Activated naive CD4-positive, alpha-beta T cell treated with Interleukin-2 at 50 U/mL for 16 hours (primary cell): ENCODE measurements at places on chromosomes 11 and 22.

DNA sequence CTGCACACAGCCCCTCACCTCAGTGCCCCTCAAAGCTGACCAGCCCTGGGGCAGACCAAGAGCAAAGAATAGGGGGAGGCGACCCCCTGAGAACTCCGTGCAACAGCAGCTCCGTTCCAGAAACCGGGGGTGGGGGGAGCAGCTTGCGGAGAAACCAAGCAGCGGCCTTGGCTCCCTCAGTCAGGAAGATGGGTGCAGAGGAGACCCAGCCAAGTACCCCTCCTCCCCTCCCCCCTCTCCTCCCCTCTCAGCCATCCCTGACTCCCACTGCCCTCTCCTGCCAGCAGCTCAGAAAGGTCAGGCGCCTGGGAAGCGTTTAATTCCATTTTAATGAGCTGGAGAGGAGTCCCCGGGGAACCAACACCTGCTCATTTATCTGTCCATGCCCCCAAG, 78.9 kb downstream of the PDE2A start:
- DNase-seq = no peak

GRCh38 chr11:279040-279965, 1.1 kb downstream of the NLRP6 start:
- no peak for DNase-seq

GRCh38 chr11:39345834-39346442, 2113.5 kb downstream of the LRRC4C start:
- no peak for DNase-seq

DNA sequence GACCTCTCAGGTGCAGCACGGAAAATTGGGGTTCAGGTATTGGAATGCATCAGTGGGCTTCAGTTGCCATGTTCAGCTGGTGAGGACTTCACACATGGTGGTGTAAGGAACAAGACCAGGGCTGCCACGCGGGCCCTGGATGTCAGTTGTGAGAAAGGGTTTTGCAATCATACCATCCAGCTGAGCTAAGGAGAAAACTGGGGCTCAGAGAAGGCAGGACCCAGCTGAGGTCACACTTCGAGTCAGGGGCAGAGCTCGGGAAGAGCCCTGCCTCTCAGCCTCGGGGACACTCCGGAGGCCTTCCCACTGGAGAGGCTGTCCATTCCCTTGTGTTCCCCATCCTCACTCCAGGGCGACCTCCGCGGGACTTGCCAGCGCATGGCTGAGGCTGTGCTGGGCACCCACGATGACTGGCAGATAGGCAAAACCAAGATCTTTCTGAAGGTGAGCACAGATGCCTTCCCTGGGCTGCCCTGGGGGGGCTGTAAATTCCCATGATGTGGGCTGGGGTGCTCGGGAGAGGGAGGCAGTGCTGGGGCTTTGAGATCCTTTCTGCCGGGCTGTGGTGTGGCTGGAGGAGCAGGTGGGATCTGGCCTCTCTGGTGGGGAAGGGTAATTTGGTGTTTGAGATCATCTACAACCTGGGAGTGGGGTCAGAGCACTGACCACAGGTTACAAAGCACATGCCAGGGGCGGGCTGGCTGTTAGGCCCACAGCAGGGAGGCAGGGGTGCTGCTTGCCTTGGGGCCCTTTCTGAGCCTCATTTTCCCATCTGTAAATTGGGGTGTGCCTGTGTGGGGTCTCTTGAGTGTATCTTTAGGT, 47.2 kb downstream of the MYO7A start:
- no peak for DNase-seq

DNA sequence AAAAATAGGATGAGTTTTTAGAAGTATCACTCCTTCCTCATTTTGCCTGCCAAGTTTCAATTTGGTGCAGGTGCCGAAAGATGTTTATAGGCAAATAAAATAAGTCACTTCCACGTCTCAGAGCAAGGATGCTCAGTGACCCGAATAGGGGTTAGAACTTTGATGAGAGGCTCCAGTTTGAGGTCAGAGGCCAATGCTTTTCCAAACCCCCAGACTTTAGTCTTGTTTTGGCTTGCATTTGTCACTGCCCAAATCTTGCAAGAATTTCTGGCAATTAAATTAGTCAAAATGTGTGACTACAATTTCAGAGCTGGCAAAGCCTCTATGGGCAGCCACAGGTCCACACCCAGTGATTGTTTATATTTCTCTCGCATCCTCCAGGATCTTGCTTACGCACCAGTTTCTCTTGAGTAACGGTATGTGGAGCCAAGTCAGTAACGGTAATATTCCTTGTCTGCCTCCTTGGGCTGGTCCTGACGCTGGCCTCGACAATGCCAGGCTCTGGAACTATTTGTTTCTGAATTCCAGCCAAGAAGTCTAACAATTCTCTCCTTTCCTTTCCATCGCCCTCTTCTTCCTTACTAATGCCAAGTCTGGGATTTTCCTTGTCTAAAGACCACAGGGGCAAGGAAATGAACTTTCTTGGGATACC, 9.9 kb upstream of the NUP160 start:
- DNase-seq = no peak

GRCh38 chr11:66412110-66412509, 8.7 kb upstream of the NPAS4 start:
- DNase-seq = no peak

DNA sequence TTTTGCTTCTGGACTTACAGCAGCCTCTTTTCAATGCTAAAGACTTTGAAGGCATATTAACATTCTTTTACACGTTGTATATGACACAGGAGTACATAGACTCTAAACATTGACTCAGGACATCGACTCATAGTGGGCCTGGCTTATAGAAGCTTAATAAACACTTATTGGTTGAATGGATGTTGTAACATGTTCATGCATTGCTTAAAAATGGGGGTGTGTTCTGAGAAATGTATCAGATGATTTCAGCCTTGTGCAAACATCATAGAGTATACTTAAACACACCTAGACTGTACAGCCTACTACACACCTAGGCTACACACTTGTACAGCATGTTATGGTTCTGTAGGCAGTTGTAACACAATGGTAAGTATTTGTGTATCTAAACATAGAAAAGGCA, 17.9 kb downstream of the TTC17 start:
- DNase-seq = no peak

DNA sequence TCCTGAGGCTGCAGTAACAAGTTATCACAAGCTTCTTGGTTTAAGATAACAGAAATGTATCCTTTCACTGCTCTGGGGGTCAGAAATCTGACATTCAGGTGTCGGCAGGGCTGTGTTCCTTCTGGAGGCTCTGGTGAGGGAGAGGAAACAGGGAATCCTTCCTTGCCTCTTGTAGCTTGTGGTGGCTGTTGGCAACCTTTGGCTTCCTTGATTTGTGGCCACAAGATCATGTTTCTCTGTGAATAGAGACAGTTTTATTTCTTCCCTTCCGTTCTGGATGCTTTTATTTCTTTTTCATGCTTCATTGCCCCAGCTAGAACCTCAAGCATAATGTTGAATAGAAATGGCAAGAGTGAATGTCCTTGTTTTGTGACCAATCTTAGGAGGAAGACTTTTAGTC, 44.0 kb downstream of the MPPED1 start:
- no peak for DNase-seq

- DNase-seq = no peak
Measured at GRCh38 chr11:126217491-126217890, 5.9 kb downstream of the FAM118B start.

- DNase-seq = no peak
Measured at GRCh38 chr11:104728927-104729326, 169.3 kb downstream of the CASP12 start.

DNA sequence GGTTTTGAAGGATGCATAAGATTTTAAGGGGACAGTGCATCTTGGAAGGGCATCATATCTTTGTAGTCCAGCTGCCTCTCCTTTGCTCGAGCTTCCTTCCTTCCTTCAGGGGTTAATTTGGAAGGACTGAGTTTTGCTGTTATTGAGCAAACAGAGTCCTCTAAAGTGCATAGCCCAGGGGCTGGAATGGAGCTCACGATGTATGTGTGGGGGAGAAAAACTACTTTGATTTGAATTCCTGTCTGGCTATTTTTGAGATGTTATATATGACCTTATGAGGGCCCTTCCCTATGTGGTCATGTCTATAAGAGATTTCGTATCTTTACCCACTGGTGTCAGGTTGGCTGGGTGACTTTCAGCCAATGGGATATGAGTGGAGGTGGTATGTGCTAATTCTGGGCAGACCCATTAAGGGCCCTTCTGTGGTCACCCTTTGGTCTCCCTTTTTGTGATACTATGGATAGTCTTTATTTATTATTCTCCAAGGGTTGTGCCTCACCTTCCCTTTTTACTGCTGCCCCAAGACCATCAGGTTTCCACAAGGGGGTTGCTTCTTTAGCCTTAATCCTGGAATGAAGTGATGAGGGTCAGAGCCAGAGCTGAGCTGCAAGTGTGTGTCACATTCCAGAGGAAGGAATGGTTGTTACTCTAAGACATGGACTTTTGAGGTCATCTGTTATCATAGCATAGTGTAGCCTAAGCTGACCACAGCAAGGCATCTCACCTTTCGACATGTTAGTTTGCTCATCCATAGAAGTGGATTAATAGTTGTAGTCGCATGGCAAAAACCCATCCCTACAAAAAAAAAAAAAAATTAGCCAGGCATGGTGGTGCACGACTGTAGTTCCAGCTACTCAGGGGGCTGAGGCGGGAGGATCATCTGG, 54.6 kb downstream of the LRRC74B start:
- DNase-seq = no peak

GRCh38 chr11:9170450-9170849, 79.1 kb upstream of the SCUBE2 start:
- DNase-seq = no peak

- no peak for DNase-seq
Measured at GRCh38 chr22:33404723-33405122, 346.5 kb upstream of the SYN3 start.

DNA sequence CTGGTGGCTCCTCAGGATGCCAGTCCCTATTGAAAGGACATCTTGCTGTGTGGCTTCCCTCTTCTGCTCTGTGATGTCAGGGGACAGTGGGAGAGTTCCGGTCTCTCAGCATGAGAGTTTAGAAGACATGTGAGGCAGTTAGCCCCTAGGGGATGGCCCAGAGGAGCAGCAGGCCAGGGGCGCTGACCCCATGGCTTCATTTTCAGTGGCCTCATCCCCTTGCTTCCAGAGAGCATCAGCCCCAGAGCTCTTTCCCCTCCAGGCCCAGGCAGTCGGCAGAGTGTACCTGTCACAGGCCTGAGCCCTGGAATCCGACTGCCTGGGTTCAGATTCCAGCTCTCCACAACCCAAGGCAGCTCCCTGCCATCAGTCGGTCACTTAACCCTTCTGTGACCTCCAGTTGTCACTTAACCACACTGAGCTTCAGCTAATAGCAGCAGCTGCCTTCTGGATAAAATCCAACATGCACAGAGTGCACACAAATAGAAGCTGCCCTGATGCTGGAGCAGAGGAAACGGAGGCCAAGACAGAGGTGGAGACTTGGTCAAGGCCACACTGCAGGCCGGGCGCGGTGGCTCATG, 14.1 kb upstream of the LRRC10B start:
- DNase-seq = no peak

GRCh38 chr22:46416520-46416871, 81.0 kb downstream of the TRMU start:
- no peak for DNase-seq

GRCh38 chr22:45200860-45201511, 37.3 kb downstream of the NUP50 start:
- DNase-seq = no peak

DNA sequence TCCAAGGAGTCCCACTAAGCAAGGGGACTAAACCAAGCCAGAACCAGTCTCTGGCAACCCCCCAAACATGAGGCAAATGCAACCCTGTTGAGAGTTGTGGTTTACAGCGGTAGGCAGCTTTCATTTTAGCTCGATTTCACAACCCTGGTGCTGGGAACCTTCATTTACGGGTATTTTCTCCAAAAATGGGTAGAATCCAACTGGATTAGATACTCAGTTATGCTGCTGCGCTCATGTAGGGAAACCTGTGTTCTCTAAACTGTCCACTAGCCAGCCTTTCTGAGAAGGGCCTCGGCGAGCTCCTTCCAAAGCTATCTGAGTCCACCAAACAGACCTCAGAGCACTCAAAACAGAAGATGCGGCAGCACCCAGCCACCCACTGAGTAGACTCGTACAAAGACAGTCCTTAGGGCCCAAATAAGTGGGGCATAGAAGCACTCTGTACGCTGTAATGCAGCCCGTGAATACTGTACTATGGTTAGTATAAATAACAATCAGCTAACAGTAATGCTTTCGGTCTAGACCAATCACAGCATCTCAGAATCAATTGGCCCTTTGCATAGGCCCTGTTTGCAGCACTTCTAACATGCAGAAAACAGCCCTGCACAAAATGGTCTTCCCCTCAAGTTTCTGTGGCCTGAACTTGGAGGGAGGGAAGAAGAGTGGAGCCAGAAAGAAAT, 104.7 kb downstream of the ETS1 start:
- peak; percentile 65 for DNase-seq

- DNase-seq = no peak
Measured at GRCh38 chr11:29435421-29435820, 581.4 kb downstream of the KCNA4 start.

GRCh38 chr11:74282421-74282820, 29.0 kb downstream of the P4HA3 start:
- no peak for DNase-seq
